ENCODE measurements at places on chromosomes 5 and 9. TPM values are rescaled to one million over a fixed set of nuclear protein-coding genes. Genes with fewer than 3 reads are reported as not detected.

PPIP5K2 gene
- total RNA-seq: 21.2 TPM

PHYKPL gene
- 30.5 TPM for total RNA-seq

TERT gene
- total RNA-seq: not detected

POU4F3 gene
- not detected for total RNA-seq

ITK gene
- under 0.01 TPM for total RNA-seq

HACD4 gene
- 3.7 TPM for total RNA-seq

FIBCD1 gene
- total RNA-seq: 1.4 TPM

SPINK1 gene
- not detected for total RNA-seq

GPR150 gene
- total RNA-seq: 0.26 TPM

PCDHB2 gene
- total RNA-seq: 0.09 TPM

OSMR gene
- 74.9 TPM for total RNA-seq

TTLL11 gene
- 5.1 TPM for total RNA-seq

OR1N2 gene
- not detected for total RNA-seq

EGFLAM gene
- total RNA-seq: 2.0 TPM

INSL6 gene
- total RNA-seq: not detected

PCDH1 gene
- total RNA-seq: 7.5 TPM

SNX30 gene
- total RNA-seq: 10.3 TPM

C9 gene
- total RNA-seq: not detected

NRG2 gene
- total RNA-seq: 0.12 TPM

DOCK2 gene
- 0.23 TPM for total RNA-seq
